T-helper 17 cell (primary cell): ENCODE measurements at places on chromosomes 3 and 15. TPM values are rescaled to one million over a fixed set of nuclear protein-coding genes. Genes with fewer than 3 reads are reported as not detected.
A peak's percentile ranks its signal among the peaks of the same experiment; 100 is the strongest.

The GATM gene
- total RNA-seq: 0.32 TPM

The ENTPD3 gene
- not detected for total RNA-seq

DNA sequence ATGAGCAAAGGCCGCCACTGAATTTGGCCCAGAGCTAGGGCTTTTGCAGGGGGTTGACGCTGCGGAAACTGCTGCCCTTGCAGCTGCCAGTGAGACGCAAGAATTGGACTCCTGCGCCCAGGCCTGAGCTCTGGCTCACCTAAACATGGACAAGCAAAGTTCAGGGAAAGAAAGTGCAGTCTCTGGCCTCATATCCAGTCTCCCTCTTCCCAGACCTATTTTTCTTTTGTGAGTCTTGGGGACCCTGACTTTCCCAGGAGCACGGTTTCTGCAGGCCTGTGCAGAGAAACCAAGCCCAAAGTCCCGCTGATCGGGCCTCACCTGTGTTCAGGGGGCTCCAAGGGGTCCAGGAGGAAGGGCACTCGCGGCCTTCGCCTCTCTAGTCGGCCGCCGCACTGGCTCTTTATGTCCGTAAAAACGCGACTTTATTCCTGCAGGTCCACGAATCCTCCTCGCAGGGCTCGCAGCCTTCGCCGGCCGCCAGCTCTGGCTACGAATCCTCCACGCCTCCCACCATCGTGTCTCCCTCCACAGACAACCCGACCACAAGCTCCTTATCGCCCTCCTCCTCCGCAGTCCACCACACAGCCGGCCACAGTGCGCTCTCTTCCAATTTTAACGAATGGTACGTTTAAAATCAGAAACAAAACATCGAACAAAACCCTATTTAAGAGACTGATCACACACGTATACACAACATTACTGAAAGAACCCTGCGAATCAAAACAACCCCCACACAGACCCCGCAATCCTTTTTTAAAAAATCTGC, 3.9 kb downstream of the ZIC1 start:
- peaks cover 6% of the 10 kb centered on the region for H3K4me1 ChIP-seq
- H3K36me3 ChIP-seq: peaks cover 7% of the 10 kb centered on the region
- H3K4me3 ChIP-seq: peak overlapping the region; percentile 68
- H3K27ac ChIP-seq: no peak overlapping the region

DNA sequence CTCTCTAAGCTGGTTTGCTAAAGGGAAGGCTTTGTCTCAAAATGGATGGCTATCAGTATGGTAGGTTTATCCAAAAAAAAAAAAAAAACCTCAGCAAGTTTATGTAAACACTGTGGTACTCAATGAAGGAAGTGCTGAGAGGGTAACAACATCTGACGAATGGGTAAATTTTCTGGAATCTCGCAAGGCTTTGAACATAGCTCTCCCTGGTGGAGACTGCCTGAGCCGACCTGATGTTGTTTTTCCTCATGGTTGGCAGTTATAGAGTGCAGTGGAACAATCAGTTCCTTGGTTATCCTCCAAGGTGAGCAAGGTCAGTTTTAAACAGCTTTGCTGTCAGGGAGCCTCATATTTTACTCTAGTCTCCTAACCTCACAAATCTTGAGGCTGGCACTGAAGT, 94.6 kb downstream of the ZPLD1 start:
- H3K4me1 ChIP-seq: no peaks in the 10 kb centered on the region
- peaks cover 40% of the 10 kb centered on the region for H3K27me3 ChIP-seq
- H3K27ac ChIP-seq: no peak overlapping the region
- H3K4me3 ChIP-seq: no peak overlapping the region
- DNase-seq: no peak
- H3K36me3 ChIP-seq: no peaks in the 10 kb centered on the region

GRCh38 chr3:182220013-182220412, 508.3 kb downstream of the SOX2 start:
- no peak for DNase-seq
- H3K27me3 ChIP-seq: no peaks in the 10 kb centered on the region
- no peaks in the 10 kb centered on the region for H3K4me1 ChIP-seq
- H3K4me3 ChIP-seq: no peak overlapping the region
- H3K27ac ChIP-seq: no peak overlapping the region
